ENCODE measurements at places on chromosomes 16 and 17. TPM values are rescaled to one million over a fixed set of nuclear protein-coding genes. Genes with fewer than 3 reads are reported as not detected.

- no peak for DNase-seq
Observed at GRCh38 chr17:77361986-77362620, 221.3 kb downstream of the SEC14L1 start.

- DNase-seq: no peak
Observed at GRCh38 chr17:76296186-76296585, 11.9 kb downstream of the QRICH2 start.

DNA sequence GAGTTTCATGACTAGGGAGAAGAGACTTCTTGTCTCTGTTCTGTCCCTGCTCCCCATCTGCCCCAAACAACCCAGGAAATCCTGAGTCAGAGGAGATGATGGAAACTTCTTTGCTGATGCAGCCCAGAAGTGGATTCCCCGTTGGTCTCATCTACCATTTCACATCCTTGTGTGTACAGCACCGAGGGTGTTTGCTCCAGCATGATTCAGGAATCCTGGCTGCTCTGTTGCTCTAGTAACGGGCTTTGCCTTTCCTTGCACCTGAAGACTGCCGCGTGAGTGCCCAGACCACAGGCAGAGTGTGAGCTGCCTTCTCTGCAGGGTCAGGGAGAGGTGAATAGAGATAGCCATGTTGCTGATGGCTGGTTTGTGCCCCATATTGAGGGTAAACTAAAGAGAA, 408.4 kb downstream of the CPPED1 start:
- no peak for DNase-seq

DNA sequence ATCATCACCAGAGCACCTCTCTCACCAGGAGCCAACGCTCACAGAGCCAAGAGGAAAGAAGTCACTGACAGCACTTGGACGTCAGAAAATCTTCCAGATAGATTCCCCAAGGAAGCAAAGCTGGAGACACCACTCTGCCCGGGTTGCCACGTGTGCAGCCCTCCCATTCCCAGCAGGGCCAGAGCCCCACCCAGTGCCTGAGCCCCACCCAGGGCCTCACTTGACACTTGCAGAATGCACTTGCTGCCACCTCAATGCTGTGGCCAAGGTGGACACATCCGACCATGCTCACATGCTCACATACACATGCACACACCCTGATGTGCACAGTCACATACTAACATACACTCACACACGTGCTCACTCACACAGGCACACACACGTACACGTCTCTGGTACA, 240.7 kb downstream of the RBFOX3 start:
- DNase-seq: no peak

DNA sequence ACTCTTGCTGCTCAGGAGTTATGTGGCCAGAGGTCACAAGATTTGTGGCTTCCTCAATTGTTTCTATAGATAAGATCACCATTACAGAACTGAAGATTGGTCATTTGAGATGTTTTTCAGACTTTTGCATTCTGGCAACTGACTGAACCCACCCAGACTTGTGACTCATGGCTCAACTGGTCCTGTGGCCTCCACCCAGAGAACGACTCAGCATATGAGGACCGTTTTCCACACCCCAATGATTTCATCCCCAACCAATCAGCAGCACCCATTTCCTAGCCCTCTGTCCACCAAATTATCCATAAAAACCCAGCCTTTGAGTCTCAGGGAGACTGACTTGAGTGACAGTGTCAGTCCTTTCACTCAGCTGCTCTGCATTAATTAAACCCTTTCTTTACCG, 143.2 kb upstream of the ASIC2 start:
- DNase-seq: no peak

GRCh38 chr17:29084541-29085146, 41.7 kb downstream of the PIPOX start:
- DNase-seq: no peak

- DNase-seq: peak; percentile 15
Observed at GRCh38 chr17:61139219-61139618, 260.4 kb upstream of the TBX2 start.

DNA sequence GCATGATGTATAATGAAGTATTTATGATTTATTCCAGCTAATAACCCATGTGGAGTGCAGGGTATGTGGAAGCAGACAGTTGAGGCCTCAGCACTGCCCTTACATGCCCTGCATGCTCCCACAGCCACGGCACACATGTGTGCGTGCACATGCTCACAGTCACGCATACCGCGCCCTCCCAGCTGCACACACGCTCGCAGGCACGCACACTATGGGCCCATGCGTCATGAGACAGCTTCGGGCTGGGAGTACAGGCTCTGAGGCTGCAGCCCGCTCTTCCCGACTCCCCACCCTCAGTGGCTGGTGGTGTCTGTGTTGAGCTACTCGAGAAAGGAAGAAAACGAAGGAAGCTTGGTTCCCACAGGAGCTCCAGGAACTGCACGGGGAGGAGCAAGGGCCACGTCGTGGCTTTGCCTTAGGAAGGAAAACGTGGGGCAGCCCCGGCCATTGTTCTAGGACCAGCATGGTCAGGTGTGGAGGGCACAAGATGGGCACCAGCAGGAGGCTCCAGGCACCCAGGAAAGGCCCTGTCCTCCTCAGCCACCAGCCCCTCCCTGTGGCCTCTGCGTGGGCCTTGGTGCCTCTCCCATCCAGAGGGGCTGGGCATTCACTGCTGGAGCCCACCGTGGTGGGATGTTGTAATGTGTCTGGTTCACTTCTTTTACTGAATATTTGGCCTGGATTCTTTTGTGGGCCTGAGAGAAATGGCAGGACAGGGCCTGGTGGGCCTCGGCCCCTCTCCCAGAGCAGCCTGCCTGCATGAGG, 27.5 kb upstream of the CDH15 start:
- no peak for DNase-seq

DNA sequence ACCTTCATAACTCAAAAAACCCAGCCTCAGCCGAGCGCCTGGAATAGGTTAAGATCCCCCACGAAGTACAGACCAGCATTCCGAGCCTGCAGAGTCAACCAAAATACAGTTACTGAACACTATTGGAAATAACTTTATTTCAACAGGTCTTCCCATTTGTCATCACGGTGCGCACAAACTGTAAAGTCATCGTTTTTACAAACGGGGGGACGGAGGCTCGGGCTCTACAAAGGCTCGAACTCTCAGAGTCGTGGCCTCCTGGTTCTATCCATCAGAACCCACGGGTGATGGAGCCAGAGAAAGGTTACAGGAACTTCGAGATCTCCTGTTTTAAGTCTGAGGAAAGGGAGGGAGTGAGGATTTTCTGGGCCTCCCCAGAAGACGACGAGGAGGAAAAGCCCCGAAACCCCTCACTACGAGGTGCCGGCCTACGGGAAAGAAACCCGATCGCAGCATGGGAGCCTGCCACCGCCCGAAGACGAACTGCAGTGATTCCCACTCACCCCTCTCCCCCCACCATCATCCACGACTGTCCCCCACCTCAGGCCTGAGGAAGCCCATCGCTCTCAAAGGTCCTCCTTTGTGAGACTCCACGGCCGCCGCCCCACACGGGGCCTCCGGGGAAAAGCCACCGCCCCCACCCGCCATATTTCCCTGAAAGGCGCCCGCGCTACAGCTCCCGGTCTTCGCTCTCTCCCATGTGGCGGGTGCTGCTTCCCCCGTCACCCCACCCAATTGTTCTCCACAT, 917 bp downstream of the YWHAE start:
- DNase-seq: no peak

DNA sequence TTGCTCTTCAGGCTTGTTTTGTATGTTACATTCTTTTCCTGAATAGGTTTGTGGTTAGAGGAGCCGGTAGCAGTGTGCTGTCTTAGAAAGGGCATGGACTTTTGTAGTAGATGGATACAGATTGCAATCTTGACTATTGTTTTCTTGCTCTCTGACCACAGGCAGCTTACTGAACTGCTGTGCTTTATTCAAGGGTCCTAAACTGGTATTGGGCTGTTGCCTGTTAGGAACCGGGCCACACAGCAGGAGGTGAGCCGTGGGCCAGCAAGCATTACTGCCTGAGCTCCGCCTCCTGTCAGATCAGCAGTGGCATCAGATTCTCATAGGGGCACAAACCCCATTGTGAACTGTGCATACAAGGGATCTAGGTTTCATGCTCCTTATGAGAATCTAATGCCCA, 373.9 kb downstream of the CPPED1 start:
- no peak for DNase-seq

GRCh38 chr16:47013910-47014309, 40.4 kb upstream of the DNAJA2 start:
- no peak for DNase-seq

- no peak for DNase-seq
Observed at GRCh38 chr16:46871597-46871996, 12.6 kb upstream of the GPT2 start.

GRCh38 chr16:28839004-28839639, 7.0 kb downstream of the TUFM start:
- DNase-seq: no peak

DNA sequence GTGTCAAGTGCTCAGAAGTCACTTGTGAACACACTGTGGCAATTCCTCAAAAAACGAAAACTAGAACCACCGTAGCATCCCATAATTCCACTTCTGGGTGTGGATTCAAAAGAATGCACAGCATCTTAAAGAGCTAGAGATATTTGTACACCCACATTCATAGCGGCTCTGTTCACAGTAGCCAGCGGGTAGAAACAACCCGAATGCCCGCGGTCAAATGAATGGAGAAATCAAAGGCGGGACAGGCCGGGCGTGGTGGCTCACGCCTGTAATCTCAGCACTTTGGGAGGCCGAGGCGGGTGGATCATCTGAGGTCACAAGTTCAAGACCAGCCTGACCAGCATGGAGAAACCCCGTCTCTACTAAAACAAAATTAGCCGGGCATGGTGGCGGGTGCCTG, 337.5 kb downstream of the SEC14L1 start:
- no peak for DNase-seq

GRCh38 chr16:64051824-64052223, 1070.0 kb downstream of the CDH11 start:
- no peak for DNase-seq

GRCh38 chr17:54694287-54694887, 206.3 kb upstream of the TOM1L1 start:
- no peak for DNase-seq

Gene CHST4
- total RNA-seq: not detected

Gene TMEM204
- 27.1 TPM for total RNA-seq

Gene RASL10B
- 0.80 TPM for total RNA-seq

Gene DRC3
- total RNA-seq: 0.60 TPM

Gene TP53TG3F
- not detected for total RNA-seq

Gene MPO
- not detected for total RNA-seq
